HTR-8/SVneo (cell line): ENCODE measurements at places on chromosomes 11 and 22.

DNA sequence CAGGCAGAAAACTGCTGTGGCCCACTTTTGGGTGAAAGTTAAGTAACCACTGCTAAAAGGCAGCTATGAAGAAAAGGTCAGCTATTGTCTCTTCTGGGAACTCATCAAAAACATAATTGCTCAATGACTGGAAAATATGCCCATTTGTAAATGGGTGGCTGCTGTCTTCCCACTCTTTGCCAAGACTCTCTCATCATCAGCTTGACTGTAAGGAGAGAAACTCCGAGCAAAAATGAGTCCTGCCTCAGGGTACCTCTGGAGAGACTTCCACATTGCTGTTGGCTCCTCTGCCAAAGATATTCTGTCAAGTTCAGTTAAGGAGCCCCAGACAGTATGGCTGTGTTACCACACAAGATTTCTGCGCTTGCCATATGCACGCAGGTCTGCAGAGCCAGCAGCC, 138.7 kb downstream of the BBOX1 start:
- no peak for DNase-seq

- no peak for DNase-seq
These were observed 92.6 kb downstream of the DBX1 start for GRCh38 chr11:20067665-20068064.

DNA sequence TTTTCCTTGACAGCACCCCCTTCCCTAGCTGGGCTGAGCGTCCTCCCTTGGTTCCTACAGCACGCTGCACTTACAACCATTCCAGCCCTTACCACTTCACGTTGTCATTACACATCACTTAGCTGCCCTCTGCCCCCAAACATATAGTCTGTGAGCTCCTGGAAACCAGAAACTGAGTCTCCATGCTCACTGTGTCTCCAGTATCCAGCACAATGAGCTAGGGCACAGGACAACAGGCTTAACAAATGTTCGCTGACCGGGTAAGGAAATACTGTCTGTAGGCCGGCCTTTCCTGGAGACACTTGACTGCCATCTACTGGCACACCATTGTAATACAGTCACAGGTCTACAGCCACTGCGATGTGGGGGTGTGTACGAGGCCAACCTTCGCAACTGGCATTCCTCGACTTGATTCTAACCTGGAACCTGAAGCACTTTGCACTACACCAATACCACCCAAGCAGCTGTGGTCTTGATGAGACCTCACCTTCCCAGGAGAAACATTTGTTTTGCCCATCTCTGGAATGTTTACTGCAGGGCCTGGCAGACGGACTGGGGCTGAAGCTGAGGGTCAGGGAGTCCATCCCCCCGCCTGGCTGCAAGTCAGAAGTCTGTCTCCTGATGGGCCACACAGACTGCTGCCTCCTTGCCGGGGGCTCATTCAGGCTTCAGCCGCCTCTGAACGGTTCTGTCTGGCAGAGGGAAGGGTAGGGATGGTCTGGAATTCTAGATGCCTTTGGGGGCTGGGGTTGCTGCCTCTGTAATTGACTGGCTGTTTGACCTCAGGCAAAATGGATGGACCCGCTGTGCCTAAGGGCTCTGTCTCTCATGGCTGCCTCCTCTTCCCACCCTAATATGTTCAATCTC, 72.0 kb downstream of the SYN3 start:
- peak; percentile 54 for DNase-seq

- no peak for DNase-seq
These were observed 58.6 kb downstream of the BRD1 start for GRCh38 chr22:49768951-49769690.

GRCh38 chr22:30564761-30565119, 9.7 kb downstream of the GAL3ST1 start:
- no peak for DNase-seq

DNA sequence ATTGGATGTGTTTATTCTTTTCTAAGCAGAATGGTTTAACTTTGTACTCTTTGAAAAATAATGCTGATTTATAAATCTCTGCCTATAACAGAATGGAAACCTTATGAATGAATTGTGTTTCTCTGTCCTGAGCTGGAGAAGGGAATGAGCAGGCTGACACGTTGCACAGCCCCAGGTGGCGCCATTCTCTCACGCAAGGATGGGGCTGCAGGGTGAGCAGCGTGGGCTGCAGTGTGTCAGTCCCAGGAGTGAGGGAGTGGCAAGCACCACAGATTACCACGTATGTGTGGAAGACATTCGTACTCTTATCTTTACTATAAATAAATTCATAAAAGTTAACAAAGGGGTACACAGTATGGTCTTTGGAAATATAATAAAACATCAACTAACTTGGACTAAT, 33.4 kb downstream of the FDX1 start:
- DNase-seq: no peak

DNA sequence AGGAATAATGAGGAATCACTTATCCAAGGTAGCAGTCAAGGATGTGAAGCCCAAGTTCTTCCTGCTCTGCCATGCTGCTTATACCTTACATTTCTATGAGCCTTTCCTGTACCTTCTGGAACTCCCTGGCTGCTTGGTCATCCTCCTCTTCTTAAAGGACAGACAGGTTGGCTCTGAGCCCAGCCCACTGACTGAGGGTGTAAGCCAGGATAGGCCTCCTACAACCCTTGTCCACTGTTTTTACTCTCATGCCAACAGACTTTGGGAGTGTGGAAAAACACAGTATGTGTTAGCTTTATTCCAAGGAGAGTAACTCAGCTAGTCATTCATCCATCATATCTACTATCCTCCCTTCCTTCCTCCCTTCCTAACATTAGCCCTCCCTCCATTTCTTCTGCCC, 47.5 kb downstream of the IRAG1 start:
- DNase-seq: no peak

DNA sequence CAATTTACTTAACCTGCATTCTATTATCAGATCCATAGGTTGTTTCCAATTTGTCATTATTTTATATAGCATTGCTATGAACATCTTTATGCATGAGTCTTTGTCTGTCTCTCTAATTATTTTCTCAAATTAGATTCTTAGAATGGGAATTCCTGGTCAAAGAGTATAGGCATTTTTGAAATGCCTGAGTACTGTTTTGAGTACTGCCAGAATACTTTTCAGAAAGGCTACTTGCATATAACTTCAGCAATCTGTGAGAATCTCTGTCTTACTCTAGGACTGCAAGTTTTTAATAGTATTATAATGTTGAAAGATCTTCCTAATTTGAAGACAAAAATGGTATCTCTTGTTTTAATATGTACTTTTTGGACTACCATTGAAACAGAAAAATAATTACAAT, 56.6 kb downstream of the KCNC1 start:
- no peak for DNase-seq

DNA sequence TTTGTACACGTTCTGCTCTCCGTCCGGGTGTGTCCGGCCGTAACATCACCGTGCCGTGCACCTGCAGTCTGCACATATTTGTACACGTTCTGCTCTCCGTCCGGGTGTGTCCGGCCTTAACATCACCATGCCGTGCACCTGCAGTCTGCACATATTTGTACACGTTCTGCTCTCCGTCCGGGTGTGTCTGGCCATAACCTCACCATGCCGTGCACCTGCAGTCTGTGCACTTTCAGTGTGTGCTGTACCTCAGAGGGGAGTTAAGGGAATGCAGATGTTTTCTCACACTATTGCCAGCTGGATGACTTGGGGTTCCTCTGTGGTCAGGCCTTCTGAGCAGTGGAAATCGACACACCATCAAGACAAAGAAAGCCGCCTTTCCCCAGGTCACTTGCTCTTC, 4.2 kb downstream of the TTLL8 start:
- no peak for DNase-seq

GRCh38 chr11:13776134-13776815, 107.8 kb downstream of the FAR1 start:
- no peak for DNase-seq

GRCh38 chr11:2378527-2379210, 1.6 kb downstream of the CD81 start:
- DNase-seq: no peak

DNA sequence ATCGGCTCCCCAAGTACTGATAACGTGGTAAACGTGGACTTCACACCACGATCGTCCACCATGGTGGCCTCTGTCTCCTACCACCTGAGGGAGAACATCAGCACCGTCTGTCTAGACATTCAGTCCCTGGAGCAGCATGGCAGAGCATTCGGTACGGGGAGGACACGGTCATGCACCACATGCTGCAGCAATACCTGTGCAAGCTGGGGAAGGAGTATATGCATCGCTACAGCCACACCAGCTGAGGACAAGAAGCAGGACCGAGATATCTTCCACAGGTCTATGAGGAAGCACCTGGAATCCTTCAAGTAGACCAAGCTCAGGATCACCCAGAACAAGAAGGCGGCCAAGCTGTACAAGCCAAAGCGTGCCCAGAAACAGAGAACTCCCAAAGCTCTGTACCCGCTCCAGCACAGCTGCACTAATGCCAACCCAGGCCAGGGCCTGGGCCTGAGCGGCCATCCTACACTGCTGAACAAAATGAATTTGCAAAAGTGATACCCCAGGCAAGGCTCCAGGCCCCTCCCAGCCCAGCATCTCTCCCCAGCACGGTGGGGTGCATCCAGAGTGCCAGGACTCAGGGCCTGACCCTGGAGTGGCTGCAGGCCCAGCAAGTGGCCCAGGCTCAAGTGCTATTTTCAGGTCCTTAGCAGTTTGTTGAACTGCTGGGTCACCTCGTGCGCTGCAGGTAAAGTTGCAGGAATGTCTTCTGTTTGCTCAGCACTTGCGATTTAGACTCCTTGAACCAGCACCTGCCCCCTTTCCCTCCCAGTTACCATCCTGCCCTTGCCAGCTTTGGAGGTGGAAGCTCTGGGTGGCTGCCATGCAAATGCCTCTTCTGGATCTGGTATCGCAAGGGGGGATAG, 119.3 kb upstream of the SERPIND1 start:
- no peak for DNase-seq

DNA sequence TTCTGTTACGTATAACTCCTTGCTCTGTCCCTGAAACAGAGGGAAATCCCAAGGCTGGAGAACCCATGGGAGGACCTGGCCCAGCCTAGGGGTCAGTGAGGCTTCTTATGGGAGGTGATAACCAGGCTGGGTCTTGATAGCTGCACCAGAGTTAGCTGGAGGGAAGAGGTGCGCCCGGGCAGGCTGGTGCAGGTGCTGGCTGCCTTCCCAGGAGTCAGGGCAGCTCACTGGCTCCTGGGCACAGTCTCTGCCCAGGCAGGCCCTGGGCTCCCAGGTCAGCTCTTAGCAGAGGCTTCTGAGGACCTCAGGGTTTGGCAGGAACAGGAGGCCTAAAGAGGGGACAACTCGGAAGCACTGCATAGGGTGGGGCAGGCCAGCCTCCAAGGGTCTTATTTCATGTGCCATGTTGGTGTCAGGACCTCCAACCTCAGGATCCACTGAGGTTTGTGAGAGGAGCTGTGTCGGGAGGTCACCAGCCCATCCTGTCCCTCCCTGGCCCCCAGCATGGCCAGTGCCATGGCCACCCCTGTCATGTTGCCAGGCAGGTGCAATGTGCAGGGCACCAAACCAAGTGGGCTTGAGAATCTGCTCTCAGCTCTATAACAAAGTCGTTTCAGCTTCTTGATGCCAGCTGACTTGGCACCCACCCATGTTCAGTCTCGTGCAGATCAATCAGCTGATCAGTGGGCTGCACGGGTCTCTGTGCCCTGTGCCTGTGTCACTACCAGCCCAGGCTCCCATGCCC, 20.5 kb upstream of the CELSR1 start:
- no peak for DNase-seq

- DNase-seq: peak; percentile 29
These were observed 36.6 kb downstream of the DCUN1D5 start for GRCh38 chr11:103055221-103055890.

DNA sequence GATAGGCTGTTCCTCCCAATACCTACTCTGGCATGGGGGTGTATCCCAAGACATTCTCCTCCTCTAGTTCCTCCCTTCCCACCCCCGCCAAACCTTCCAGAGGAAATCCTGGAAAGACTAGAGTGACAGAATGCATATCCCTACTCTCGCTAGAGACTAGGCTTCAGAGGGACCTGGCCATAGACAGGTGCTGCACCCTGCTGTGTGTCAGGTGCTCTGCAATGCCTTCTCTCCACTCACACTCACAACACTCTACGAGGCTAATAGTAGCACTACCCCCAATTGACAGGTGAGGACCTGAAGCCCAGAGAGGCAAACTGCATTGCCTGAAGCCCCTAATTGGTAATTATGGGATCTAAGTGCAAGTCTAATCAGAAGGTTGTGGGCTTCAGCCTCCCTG, 46.2 kb upstream of the LMO1 start:
- no peak for DNase-seq

DNA sequence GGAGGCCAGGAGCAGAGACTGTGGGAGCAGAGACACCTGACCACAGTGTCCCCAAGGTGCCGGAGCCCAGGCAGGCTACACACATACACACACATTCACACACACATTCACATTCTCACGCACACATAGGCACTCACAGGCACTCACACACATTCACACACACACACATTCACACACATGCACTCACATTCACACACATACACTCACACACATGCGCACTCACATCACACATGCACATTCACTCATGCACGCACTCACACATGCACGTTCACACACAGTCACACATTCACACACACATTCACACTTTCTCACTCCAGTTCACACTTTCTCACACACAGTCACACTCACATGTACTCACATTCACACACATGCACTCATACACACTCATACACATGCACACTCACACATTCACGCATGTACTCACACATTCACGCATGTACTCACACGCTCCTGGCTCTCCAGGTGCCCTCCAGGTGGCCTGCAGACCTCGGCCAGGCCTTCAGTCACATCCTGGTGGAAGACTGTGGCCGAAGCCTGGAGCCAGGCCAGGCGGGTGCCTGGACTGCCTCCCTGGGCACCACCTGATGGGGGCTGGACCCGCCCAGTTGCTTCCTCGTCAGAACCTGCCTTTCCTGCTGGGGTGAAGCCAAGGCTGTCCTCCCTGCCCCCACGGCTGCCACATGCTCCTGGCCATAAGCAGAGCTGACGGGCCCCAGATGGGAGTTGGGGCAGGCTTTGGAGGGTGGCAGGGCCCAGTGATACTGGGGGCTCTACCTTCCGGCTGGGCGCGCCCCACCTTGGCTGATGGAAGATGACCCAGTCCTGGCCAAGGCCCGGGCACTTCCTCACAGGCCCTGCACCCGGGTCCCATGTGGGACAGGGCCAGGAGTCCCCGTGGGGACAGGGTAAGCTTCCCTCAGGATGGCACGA, 89.5 kb downstream of the WNT7B start:
- no peak for DNase-seq

- peak; percentile 71 for DNase-seq
These were observed 25.5 kb downstream of the CTTN start for GRCh38 chr11:70423523-70424505.

DNA sequence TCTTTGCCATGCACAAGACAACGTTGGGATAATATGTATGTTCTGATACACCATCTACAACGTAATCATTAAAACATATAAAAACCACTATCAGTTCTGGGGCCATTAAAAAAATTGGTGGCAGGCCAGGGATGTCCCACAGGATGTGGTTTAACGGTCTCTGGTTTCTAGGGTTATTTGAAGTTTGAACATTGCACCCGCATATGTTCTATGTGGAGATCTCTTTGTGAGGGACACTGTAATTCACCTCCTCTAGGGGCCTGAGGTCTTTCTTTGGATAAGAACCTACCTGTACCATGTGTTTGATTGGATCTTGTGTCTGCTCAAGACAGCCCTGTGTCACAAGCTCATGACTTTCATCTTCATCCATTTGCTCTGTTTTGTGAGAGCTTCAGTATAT, 73.2 kb downstream of the GGTLC2 start:
- DNase-seq: no peak
